ENCODE measurements at places on chromosomes 7 and 10.
A peak's percentile ranks its signal among the peaks of the same experiment; 100 is the strongest.

DNA sequence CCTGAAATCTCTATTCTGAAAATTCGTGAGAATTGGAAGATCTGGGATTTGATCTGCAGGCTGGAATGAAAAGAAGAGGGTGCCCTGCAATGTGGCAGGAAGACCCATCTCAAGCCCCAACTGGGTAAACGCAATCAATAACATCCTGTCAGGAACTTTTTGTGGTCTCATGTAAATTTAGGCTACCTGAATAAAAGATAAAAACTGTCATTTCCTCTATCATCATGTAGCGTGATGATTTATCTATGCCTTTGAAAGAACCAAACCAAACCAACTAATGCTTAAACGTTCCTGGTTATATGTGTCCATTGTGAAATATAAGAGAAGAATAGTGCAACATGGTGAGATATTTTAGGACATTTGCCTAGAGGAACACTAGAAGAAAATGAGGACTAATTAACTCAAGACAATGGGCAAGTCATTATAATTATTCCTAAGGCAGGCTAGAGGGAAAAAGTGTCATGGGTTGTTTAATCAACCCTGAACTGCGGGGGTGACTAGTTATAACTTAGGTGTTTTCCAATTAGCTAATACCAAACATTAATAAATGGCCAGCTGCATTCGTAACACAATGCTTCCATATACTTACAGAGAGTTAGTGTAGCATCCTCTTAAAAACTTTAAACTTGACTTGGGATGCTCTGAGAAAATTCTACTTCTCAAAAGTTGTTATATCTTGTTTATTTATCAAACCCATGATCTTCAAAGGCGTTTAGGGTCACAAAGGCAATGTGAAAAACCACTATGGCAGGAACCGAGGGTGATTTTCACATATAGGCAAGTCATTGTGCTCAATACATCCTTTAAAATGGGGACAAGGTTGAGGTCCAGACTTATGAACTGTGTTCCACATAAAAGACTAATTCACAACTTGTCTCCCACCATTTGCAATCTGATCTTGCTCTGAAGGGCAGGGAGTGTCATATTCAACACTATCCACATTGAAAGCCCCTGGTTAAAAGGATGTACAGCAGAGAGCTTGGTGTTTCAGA, 48.6 kb upstream of the ADO start:
- no peak for DNase-seq

GRCh38 chr10:97922022-97922758, 72.5 kb downstream of the GOLGA7B start:
- DNase-seq = peak; percentile 44

DNA sequence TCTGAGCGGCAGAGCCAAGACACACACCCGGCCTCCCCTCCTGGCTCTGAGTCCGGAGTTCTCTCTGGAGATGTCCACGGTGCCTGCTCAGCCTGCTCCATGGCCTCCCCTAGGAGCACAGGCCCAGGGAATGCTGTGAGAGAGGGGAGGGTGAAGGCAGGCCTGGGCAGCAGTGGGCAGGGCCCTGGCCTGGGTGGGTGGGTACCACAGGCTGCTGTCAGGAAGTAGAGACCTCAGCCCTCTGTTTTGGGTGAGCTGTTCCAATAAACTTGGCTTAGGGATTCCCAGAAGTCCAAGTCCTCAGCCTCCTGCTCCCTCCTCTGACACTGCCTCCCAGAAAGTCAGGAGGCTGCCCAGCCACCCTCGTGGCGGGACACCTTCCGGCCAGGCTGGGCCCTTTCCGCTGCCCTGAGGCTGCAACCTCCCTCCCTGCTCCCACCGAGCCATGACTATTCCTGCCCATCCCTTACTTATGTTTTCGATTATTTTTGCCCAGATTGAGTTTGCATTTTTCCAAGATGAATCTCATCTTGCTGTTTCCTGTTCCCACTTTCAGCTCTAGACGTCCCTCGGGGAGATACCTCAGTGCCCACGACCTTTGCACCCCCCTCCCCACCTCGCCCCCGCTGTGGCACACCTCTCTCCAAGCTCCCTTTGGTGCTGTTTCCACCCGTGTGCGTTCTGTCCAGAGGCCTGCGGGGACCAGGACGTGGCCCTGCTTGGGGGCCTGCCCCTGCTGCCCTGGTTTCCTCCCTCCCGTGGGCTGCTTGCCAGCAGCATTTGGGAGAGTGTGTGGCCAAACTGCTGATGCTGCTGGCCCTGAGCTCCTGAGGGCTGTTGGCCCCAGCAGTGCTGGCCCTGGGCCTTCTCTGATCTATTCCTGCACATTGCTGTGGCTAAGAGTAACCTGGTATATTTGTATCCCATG, 5.8 kb upstream of the POLM start:
- DNase-seq = no peak

DNA sequence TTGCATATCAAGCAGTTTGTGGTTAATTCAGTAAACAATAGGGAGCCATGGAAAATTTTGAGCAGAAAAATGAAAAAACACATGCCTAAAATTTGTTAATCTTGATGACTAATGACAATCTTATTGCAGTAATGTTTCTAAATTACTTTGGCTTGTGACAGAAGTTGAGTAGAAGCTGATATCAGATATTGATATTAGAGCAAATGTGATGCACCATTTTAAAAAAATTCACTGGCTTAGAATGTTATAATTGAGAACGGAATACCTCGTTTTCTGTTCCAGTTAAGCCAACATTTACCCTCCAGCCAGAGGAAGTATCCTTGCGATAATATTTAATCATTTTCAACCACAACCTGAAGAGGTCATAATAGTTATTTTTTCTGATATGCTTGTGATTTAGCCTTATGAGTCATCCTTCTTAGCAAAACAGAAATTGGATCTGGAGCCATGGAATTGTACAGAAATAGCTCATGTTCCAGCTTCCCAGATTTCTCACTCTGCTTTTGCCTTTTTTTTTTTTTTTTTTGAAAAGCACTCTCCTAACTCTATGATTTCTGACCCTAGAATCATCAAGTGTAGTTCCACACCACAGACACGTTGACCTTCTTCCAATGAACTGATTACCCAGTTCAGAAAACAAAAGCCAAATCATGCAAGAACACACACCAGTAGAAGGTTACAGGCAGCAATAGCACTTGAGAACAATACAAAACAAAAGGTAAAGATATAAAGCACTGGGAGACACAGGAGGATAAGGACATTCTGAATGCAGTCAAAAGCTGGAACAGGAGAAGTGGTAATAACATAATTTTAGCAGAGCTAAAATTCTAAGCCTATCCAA, 96.8 kb upstream of the PHYHIPL start:
- no peak for DNase-seq

GRCh38 chr7:28347475-28348318, 64.6 kb upstream of the CREB5 start:
- no peak for DNase-seq

DNA sequence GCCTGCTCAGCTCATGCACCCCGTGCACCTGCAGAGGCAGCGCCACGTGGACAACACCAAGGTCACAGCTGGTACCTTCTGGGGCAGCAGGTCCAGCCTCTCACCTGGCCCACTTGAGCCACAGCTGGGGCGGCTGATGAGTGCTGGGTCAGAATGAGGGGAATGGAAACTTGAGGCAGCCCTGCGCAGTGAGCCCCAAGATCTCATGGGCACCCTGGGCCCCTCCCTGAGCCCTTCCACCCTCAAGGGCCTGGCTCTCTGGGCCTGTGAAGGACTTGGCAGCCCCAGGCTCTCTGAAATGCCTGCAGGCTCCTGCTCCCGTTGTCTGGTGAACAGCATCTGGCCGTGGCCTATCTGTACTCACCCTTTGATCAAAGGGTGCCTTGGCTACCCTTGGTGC, 112.7 kb downstream of the TCERG1L start:
- no peak for DNase-seq

- no peak for DNase-seq
Observed at GRCh38 chr7:46421441-46422230, 500.6 kb upstream of the IGFBP3 start.

GRCh38 chr10:122251459-122252255, 19.4 kb upstream of the BTBD16 start:
- no peak for DNase-seq

DNA sequence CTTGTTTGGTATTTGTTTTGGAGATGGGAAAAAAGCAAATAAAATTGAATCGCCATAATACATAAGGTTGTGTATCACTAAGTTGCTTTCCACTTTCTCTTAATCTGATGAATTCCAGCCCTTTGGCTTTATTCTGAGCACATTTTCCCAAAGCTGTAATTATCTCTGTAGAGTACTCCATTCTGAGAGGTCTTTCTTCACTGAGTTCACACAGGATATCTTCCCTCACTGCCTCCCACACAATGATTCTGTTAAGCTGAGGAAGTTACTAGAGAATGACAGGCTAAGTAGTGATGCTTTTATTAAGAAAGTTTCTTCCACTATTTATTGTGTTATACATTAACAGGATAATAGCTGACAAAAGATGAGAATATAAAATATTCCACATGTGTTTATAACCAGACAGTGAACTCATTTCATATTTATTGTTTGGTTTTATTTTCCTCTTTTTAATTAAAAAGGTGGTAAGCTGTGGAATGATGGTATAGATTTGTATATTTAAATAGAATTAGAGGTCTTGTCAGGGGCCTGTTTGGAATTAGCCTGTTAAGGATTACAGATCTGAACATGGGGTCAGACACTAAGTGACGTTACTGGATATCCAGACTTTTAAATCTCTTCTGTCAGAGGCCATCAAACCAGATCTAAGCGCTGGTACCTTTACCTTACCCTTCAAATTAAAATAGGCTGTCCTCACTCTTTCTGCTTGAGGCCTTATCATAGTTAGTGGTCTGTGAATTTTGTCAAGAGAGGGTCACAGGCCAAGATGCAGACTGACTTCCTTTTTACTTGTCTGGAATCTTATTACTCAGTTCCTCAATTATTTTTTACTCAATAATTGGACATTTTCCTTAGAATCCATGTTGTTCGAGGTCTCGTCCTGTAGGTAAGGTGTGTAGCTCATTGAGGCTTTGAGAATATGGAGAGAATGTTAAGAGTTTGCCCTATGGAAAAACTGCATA, 8.4 kb downstream of the PLXDC2 start:
- DNase-seq = no peak

DNA sequence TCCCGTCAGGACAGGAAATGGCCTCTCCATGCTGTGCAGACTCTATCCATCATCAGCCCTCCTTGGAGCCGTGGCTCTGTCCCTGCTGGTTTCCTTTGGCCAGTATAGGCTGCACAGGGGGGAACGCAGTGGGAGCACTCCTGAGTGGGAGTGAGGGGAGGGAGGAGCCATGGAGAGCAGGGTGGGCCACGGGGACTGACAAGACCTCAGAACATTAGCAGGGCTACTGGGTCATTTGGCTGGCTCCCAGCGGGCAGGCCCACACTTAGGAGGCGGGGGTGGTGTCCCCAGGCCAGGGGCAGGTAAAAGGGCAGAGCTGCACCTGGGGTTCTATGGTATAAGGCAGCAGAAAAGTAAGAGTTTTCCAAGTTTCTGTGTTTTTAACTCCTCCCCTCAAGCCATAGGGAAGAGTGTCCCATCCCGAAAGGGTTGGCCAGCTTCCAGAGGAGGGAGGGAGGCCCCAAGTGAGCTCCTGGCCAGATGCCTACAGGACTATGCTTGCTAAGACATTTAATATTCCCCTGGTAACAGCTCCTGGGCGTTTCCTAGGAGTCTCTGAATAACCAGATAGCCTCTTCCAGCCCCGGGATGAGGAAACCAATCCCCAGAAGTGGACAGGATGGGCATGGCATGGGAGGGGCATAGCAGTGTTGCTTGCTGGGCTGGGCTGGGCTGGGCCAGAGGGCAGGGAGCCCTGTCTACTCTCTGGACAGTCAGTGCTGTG, 5.5 kb upstream of the OPN4 start:
- DNase-seq = no peak

DNA sequence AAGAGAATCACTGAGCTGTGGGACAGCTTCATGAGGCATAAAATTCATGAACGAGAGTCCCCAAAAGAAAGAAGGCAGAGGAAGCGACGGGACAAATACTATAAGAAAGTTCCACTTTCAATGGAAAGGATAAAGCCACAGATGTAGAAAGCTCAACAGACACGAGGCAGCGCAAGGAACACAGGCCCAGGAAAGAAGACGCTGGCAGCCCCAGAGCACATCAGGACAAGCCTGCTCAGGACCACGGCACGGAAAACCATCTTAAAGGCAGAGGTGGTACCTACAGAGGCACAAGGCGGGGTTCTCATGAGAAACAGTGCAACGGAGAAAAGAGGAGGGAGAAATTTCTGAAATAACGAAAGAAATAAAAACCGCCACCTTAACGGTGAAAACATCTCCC, 273.4 kb downstream of the MAD1L1 start:
- DNase-seq = no peak

DNA sequence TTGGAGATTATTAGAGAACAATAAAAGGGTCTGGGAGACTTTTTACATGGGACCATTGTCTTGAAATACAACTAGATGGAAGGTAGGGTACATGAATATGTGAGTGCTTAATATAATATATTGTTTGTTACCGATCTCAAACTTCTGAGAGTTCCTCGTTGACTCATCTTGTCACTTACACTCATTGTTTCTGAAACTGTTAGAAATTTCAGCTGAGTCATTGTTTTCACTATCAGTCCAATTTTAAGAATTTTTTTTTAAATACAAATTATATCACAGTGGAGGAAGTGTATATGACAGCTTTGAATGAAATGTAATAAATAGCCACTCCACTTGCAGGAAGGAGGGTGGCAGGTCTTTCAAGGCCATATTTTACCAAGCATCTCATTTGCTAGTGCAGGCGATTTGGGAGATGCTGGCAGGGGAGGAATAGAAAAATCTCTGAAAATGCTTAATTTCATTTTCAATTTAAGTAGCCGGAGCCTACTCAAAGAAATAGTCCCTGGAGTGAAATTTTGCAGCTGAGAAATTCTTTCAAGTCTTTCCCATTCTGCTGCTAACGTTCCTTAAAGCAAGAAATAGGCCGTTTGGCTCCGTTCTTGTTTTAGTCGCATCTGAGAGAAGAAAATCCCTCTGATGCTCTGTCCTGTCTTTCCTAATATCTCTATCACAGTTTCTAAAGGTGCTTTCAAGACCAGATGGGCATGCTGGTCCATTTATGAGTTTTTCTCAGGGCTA, 1404.2 kb upstream of the CELF2 start:
- DNase-seq = no peak

DNA sequence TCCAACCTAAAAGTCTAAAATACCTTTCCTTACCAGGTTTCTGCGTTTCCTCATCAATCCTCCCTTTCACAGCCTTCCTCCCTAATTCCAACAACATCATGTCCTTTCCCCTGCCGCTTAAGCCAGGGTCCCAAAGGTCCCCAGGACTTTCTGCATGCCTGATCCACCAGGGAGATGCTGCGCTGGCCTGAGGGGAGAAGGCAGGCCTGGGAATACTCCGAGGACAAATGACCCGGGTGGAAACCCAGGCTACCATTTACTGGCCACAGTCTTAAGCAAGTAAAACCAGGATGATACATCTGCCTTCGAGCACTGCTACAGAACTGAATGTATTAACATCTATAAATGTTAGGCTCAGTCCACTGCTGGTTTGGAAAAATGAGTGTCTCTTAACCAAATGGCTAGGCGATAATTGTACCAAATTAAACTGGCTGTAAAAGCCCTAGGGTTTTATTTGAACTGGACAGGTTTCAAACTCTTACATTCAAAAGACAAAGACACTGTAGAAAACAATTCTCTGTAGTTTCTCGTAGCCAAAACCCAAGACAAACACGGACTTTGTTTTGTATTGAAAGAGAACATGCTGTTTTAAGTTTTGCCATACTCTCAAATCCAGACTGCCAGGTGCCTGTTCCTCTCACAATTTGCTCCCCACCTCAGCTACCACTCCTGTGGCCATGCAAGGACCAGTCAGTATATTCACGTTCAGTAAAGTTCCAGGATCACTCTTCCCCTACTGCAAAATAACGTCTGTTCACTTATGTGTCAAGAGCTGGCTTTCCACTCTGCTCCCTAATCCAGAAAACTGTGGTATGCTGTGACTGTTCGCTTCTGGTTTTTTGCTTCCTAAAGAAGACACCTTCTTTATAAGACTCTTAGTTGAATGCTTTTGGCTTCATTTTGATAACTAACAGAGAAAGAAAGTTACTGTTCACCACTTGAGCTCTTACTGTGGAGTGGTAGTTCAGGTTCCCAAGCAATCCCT, 145.7 kb downstream of the RNF216 start:
- peak; percentile 3 for DNase-seq

All from NCI-H1092 (cell line).